Thyroid gland (tissue), 4 donors: ENCODE measurements at places on chromosomes 5 and 9. TPM values are rescaled to one million over a fixed set of nuclear protein-coding genes. Genes with fewer than 3 reads are reported as not detected.

The MEGF10 gene
- total RNA-seq, result 0.42 TPM

The ZNF354C gene
- 8.8 TPM for total RNA-seq

The TAF11L5 gene
- total RNA-seq, result not detected

The MACIR gene
- total RNA-seq, result 16.5 TPM

The ARID3C gene
- not detected for total RNA-seq

The IL4 gene
- total RNA-seq, result not detected

The RFESD gene
- 2.3 TPM for total RNA-seq

The PCDHA9 gene
- 0.54 TPM for total RNA-seq

The MYO10 gene
- total RNA-seq, result 57.8 TPM

The SLC36A2 gene
- total RNA-seq, result not detected

The PLAC8L1 gene
- total RNA-seq, result not detected
